ENCODE measurements at places on chromosomes 16 and 17.
A peak's percentile ranks its signal among the peaks of the same experiment; 100 is the strongest.

DNA sequence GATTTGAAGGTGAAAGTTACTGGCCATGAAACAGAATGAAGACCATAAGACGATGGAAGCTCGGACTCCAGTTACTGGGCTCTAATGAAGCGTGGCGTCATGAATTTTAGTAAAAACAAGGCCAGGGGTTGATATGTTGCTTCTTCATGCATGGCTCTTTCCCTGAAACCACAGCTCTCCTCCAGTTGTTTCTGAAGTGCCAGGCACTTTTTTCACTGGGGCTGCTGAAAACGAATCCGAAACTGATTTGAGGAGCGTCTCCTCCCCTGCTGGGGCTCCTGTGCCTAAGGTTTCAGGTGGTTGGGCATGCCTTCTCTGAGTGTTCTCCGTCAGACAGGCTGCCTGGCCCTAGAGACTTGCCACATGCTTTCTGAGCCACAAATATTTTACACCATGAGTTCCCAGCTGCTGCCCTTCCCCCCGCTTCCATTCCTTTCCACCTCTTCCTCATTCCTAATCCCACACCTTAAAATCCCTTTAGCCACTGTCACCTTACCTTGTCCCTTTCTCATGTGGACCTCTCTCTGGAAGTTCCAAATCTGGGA lies 3.7 kb upstream of the MYL4 start:
- DNase-seq = no peak

GRCh38 chr17:67647482-67647881 lies 70.3 kb upstream of the NOL11 start:
- DNase-seq = no peak

- no peak for DNase-seq
Observed at GRCh38 chr16:12256921-12257320, 280.4 kb downstream of the SNX29 start.

- no peak for DNase-seq
Observed at GRCh38 chr16:10688291-10688690, 6.4 kb downstream of the TEKT5 start.

GRCh38 chr16:17369421-17370222 lies 101.1 kb downstream of the XYLT1 start:
- peak; percentile 92 for DNase-seq

DNA sequence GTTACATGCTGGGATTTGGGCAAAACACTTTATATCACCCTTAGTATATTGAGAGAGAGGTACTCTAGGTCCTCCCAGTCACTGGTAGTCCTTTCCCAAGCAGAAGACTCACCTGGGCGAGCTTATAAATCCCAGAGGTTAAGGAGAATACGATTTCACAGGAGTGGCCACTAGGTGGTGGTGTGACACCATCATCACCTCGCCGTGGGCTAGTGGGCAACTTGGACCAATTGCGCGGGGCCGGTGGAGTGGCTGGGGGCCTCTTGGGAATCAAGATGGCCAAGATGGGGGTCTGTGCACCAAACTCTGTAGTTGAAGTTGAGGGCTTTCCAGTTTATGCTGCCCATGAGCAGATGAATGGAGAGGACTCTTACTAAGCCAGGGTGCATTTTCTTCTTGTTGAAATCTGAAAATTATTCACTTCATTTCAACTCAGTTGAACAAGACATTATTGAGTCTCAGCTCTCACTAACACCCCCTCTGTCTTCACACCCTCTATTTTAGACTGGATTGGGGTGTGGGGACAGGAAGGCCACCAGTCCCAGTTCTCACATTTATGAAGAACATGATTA lies 38.2 kb upstream of the PIRT start:
- DNase-seq = peak; percentile 2

DNA sequence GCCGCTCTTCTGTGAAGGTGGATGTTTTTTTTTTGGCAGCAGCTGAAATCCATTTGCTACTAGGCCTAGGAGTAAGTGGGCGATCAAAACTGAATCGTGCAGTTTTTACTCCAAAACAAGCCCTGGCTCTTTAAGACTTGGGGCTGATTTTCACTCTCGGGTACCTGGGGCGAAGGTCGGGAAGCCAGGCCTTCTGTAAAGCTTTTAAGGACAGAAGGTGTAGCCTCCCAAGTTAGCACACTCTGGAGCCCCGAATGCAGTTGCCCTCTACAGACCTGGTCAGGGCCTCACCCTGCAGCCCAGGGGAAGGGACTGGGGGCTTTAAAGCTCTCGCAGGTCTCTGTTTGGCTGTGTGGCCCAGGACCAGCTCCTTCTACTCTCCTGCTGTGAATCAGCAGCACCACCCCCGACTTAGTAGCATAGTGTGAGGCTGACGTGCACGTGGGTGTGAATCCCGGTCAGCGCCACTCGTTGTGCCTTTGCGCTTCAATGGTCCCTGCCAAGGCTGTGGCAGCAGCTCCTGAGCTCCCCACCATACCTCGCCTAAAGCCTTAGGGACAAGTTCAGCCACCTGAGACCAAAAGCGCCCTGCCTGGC lies 49.9 kb downstream of the TMEM235 start:
- no peak for DNase-seq

DNA sequence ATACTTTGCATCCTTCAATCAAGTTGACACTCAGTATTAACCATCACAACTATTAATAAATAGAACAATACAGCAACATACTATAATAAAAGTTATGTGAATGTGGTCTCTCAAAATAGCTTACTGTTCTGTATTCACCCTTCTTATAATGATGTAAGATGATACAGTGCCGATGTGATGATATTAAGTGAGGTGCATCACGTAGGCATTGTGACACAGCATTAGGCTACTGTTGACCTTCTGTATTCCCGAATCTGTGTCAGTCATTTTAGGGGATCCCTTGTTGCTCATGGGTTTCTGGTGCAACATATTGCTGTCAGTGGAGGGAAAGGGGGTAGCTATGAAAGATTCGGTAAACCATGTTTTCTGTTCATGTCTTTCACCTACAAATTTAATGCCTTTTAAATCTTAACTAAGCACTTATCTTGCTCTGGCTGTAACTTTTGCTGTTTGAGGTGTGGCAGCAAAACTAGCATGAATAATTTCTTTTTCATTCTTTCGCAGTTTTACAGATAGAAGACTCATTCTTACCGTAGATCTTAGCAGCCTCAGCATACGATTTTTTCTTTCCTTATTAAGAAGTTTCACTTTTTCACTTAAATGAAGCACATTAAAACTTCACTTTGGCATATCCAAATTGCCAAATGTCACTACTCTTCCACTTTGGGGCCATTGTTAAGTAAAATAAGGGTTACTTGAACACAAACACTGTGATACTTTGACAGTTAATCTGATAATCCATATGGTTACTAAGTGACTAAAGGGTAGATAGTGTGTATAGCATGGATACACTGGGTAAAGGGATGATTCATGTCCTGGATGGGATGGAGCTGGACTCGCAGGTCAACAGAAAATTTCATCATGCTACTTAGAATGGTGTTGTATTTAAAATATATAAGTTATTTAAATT lies 29.6 kb downstream of the NFAT5 start:
- DNase-seq = no peak

- DNase-seq = no peak
Observed at GRCh38 chr17:27625856-27626255, 5.1 kb upstream of the LGALS9 start.

DNA sequence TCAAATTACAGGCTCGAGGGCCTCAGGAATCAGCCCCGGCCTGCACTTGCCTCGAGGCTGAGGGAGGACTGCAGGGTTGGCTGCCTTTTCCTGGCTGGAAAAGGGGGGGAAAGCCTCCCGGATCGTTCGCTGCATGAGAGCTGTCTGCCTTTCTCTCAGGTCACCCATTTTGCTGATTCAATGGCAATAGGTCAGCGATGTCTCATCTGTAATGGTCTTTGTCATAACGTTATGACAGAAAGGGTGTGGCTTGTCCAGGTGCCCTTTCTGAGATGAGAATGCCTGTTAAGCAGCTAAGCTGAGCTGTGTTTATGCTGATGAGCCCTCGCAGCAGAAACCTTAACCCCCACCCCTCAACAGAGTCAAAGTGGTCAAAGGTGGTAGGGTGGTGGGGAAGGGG lies 81.8 kb downstream of the AKAP1 start:
- DNase-seq = no peak

DNA sequence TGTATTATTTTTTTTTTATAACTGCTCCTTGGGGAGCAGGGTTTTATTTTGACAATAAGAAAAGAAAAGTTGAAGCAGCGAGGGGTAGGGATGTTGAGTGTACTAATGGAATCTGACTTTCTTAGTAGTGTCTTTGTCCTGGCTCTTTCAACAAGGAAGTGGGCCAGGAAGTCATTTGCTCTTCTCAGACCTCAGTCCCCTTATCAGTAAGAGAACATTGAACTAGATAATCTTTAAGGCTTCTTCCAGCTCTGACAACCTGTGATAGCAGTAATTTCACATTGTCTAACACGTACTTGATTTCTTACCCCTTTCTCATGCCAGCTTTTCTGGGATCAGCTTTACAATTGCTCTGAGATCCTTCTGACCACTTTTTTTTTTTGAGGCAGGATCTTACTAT lies 8.3 kb downstream of the LIG3 start:
- no peak for DNase-seq

GRCh38 chr17:78661093-78661770 lies 84.0 kb upstream of the DNAH17 start:
- DNase-seq = no peak

GRCh38 chr16:86374603-86375130 lies 135.7 kb upstream of the FOXF1 start:
- DNase-seq = no peak

- DNase-seq = no peak
Observed at GRCh38 chr16:20441191-20441590, 10.1 kb upstream of the ACSM2A start.

- DNase-seq = no peak
Observed at GRCh38 chr16:80610481-80611156, 69.8 kb downstream of the DYNLRB2 start.

DNA sequence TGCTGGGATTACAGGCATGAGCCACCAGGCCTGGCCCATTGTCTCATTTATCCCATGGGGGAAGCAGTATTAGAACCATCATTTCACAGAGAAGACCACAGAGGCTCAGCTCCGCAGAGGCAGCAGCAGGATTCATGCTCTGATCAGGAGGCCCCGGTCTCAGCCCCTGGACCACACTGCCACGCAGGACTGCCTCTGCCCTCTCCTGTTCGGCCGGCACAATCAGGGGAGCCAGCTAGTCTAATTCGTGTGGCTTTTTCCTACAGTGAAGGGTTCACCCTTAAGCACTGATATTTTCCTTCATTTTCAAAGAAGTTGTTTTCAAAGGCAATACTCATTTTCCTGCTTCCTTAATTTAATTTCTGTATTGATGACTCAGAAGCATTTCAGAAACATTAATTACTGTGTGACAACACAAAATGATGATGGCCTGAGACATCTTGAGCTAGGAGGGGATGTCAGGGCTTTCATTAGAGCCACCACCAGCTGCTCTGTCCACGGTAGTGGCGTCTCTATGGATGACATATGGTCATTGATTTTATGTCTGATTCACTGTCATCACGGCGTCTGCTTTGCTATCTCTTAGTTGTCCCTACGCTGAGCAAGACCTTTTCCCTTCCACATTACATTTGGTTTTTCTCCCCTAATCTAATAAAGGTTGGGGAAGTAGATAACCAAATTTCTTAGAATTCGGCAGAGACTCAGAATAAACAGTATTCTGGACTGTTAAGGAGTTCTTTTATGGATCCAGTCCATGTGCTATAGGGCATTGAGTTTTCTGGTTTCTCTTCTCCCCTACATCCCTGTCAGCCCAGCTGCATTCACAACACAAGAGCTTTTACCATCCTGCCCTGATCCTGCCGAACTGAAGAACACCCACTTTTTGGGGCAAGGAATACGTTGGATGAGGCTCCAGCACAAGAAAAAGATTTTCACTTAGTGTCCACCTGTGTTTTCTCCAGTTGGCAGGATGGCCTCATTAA lies 314.0 kb downstream of the SLC39A11 start:
- no peak for DNase-seq

DNA sequence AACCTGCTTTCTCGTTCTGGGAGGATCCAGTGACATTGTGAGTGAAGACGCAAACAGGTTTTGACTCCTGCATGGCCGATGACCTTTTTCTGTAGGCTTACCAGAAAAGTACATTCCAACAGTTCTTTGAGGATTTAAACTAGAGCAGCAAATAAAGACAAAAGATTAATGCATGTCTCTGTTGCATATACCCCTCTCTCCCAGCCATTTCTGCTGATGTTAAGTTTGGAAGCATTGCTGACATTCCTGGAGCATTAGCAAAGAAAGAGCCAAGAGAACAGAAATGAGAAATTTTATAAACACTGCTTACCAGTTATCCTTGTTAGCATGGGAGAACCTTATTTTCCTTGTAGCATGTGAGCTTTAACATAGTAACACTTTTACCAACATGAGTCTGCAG lies 49.3 kb downstream of the SIAH1 start:
- no peak for DNase-seq

DNA sequence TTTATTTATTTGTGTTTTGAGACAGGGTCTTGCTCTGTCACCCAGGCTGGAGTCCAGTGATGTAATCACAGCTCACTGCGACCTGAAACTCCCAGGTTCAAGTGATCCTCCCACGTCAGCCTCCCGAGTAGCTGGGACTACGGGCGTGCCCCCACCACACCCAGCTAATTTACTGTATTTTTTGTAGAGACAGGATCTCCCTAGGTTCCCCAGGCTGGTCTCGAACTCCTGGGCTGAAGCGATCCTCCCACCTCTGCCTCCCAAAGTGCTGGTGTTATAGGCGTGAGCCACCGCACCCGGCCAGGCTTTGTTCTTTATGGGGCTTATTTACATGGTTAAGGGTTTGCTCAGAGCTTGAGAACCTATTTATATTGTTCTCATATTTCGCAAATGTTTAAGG lies 5.8 kb upstream of the MEIOB start:
- no peak for DNase-seq

GRCh38 chr16:11073407-11073999 lies 129.1 kb downstream of the CLEC16A start:
- DNase-seq = no peak

GRCh38 chr17:77613218-77613617 lies 345.3 kb upstream of the TNRC6C start:
- DNase-seq = no peak

GRCh38 chr16:63702981-63703590 lies 1418.8 kb downstream of the CDH11 start:
- no peak for DNase-seq

- no peak for DNase-seq
Observed at GRCh38 chr17:67392111-67392510, 15.0 kb downstream of the PITPNC1 start.
